ENCODE measurements at places on chromosomes 1 and 21.

GRCh38 chr1:201946224-201946908 lies at the start of gene LMOD1:
LMOD1 (minus strand) TSS chr1:201946548; CDS start chr1:201946340, 208 bp downstream.
- peak; percentile 83 for DNase-seq

GRCh38 chr1:232462213-232462612 lies 167.7 kb downstream of the SIPA1L2 start:
- peak; percentile 35 for DNase-seq

GRCh38 chr1:206967096-206967849 lies 3.0 kb downstream of the FCAMR start:
- DNase-seq, result no peak

DNA sequence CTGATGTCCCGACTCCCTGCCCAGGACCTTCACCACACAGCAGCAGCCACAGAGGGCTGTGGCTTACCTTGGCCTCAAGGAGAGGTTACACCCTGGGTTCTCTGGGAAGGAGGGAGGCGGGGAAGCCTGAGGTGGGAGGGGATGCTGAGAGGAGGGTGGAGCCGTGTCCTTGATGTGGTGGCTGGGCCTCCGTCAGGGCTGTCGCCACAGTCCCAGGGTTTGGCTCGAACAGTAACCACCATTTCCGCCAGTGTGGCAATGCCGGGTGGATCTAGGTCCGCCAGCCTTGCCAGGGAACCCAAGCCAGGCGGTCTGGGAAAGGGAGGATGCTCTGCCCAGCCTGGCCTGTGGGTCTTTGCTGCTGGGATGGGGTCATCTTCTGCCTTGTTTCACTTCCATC lies 18.4 kb upstream of the CDCA8 start:
- no peak for DNase-seq

GRCh38 chr1:110087812-110088738 lies 17.6 kb upstream of the ALX3 start:
- peak; percentile 16 for DNase-seq

- DNase-seq, result no peak
Measured at GRCh38 chr1:192811006-192811405, 2.2 kb downstream of the RGS2 start.

- DNase-seq, result no peak
Measured at GRCh38 chr1:202130297-202130721, 7.6 kb downstream of the GPR37L1 start.

DNA sequence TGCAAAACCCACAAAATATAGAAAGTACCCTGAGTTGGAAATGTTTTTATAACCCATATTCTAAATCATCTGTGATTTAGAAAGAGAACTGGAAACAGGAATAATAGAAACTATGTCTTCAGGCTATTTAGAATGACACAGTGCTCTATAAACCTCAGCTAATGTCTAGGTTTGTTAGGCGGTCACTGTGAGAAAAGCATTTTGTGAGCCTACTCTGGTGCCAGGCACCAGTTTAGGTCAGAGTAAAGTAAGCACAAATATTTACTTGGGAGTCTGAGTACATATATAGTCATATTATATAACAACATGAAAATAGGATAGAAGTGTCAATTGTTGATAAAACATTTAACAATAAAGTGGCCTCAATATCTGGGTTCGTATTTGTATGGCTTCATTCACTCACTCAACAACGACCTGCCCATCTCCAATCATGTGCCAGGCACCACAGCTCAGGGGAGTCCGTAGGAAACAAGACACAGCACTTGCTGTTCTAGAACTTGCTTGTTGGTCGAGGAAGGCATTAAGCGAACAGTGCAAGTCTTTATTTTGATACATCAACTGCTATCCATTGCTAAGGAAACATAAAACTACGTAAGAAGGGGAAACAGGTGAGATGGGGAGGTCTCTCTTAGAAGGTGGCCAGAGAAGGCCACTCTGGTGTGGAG lies 37.2 kb downstream of the GNB1 start:
- DNase-seq, result no peak

DNA sequence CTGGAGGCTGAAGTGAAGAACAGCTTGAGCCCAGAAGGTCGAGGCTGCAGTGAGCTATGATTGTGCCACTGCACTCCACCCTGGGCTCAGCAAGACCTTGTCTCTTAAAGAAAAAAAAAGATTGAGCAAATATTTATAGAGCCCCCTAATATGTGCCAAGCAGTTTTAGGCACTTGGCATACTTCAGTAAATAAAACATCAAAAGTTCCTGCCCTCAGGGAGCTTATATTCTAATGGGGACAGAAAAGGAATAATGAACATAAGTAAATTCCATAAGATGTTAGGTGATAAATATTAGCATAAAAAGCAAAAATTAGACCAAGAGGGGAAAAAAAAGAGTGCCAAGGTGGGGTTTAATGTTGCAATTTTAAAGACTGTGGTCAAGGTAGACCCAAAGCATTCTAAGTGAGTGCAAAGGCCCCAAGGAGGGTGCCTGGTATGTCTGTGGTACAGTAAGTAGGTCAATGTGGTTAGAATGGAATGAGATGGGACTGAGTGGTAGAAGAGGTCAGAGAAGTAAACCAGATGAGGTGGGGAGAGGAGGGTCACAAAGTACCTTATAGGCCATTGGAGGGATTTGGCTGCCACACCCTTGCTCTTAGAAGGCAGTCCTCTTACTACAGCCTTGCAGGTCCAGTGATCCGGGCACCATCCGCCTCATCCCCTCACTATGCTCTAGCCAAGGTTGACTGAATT lies 2.2 kb upstream of the TOE1 start:
- no peak for DNase-seq

DNA sequence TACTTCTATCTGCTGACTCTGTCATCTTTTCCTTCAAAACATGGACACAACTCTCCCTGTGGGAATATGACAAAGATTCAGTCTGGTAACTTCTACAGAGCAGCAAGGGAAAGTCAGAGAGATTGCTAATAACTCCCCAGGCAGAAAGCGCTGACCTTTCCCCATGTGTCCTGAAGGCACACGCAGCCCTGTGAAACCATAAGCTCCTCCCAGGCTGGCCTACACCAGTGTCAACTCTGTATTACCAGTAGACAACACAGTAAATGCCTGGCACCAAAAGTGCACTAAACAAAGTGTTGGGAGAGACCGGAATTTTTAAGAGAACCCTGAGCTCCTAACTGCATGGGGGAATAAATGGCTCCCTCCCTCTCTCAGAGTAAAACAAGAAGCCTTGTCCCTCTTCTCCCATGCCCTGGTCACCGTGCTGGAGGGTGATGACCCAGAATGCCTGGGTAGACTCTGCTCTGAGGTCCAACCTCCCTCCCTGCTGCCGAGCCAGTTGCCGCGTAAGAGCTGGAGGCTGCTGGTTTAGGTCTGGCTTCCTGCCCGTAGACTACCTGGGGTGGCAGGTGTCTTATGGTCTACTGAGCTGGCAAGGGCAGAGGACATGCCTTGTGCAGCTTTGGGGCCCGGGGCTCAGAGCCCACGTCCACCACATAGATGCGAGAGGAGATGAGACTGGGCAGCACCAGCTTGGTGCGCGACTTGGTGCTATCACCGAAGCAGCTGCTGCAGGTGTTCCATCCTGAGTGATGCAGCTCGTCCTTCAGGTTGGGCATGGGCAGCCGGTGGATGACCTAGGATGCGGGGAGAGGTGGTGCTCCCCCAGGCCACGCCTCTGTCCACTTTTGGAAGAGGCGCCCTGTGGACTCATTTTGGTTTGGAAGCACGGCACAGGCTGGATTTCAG lies 3.9 kb downstream of the SELENBP1 start:
- DNase-seq, result no peak
